ENCODE measurements at places on chromosomes 5 and 9. TPM values are rescaled to one million over a fixed set of nuclear protein-coding genes. Genes with fewer than 3 reads are reported as not detected.

TNC gene
- total RNA-seq = 0.59 TPM

SNCAIP gene
- total RNA-seq = not detected

ATP10B gene
- not detected for total RNA-seq

SAXO1 gene
- total RNA-seq = not detected

SLC46A2 gene
- not detected for total RNA-seq

DAB2IP gene
- 13.6 TPM for total RNA-seq

IFNE gene
- total RNA-seq = 1.7 TPM

SGCD gene
- total RNA-seq = 6.2 TPM

FBN2 gene
- 12.1 TPM for total RNA-seq

FOXD4L5 gene
- total RNA-seq = not detected

RASGRF2 gene
- total RNA-seq = 1.6 TPM

SPATA24 gene
- 7.3 TPM for total RNA-seq

FAM78A gene
- total RNA-seq = 0.26 TPM

SPINK1 gene
- 0.95 TPM for total RNA-seq

GADD45G gene
- total RNA-seq = 0.42 TPM

PCDHA9 gene
- not detected for total RNA-seq

BSPRY gene
- not detected for total RNA-seq

CCDC192 gene
- not detected for total RNA-seq

PLAC8L1 gene
- 0.26 TPM for total RNA-seq

NIM1K gene
- total RNA-seq = 0.35 TPM

Measured in A549 treated with GW870086 at 1 μM for 4 hours (cell line).